ENCODE measurements at places on chromosomes 12 and 14. TPM values are rescaled to one million over a fixed set of nuclear protein-coding genes. Genes with fewer than 3 reads are reported as not detected.

GRCh38 chr12:95736631-95737030 is 53.9 kb downstream of the NTN4 start:
- no peak for DNase-seq

DNA sequence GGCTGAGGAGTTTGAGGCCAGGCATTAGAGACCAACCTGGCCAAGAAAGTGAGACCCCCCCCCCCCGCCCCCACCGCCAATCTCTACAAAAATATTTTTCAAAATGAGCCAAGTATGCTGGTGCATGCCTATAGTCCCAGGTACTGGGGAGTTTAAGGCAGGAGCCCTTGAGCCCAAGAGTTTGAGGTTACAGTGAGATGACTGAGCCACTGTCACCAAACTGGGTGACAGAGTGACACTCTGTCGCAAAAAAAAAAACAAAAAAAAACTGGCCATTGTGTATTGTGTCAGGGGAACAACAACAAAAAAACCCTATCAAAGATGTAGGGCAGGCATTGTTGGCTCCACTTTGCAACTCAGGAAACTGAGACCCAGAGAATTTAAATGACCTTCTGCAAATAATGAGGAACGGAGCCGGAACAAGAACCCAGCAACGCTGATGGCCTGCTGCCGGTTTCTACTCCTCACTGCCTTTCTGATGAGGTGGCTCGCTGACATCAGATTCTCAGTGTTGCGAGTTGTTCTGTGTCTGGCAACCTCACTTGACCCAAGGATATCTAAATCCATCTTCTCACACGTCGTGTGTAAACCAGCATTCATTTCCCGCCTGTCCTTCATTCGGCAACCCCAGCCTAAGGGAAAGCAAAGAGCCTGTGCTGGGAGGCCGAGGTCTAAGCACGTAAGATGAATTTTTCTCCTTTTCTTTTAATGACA is 195.2 kb upstream of the CRY1 start:
- no peak for DNase-seq

DNA sequence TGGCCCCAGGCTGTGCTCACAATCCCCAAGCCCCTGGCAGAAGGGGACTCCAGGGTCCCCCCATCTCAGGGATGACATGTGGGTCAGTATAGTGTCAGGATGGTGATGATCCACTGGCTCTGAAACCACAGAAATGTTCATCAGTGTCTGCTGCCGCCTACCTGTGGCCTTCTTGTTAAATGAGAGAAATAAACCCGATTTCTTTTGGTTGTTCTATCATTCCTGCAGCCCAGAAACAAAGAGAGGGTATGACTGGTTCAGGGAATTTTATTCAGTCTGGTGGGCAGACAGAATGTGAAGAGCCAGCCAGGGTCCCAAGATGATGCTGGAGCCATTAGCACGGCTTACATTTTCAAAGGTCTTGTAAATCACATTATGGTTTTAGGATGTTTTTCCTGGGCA is 86.6 kb downstream of the CRADD start:
- no peak for DNase-seq

- no peak for DNase-seq
Measured at GRCh38 chr12:50397117-50397650, 775 bp upstream of the FAM186A start.

DNA sequence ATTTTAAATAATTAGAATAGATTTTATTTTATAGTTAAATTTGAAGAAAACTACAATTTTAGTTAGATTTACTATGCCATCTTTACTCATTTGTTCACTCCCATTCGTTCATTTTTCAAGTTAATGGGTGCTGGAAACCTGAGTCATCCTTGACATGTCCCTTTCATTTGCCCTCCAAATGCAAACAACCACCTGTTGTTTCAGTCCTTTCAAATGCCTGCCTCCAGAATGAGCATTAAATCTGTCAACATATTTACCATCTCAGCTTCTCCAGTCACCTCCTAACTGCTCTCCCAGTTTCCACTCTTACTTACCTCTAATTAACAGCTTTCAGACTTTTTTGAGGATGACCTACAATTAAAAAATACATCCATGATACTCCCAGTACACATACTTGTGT is 375.5 kb downstream of the RAD51B start:
- DNase-seq = no peak

- no peak for DNase-seq
Measured at GRCh38 chr14:56805992-56806727, 4.1 kb downstream of the OTX2 start.

GRCh38 chr14:53929871-53930715 is 26.5 kb downstream of the BMP4 start:
- no peak for DNase-seq

- DNase-seq = no peak
Measured at GRCh38 chr14:101255765-101256125, 305.6 kb upstream of the DIO3 start.

- no peak for DNase-seq
Measured at GRCh38 chr14:57171903-57172302, 96.8 kb downstream of the EXOC5 start.

DNA sequence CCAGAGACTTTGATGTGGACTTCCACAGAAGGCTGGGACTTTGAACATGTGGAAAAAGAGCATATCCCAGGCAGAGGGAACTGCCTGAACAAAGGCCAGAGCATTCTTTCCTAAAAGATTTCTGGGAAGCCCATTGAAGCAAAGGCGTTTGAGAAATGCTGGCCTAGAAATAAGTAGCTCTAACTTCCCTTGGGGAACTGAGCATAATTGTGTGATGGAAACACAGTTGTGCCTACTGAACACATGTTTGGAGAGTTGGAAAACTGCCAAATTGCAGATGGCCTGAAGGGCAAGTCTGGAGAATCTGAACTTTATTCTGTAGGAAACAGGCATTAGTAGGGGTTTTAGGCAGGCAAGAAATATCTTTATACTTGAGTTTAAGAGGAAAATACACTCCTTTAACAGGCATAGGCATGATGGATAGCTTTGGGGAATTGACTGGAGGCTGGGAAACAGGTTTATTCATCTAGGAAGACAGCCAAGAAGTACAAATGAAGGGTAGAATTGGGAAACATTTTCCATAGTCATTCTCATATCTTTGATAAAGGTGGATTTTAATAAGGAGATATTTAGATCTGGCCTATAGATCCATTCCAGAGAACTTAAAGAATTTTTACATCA is 134.1 kb downstream of the TPH2 start:
- DNase-seq = peak; percentile 83

DNA sequence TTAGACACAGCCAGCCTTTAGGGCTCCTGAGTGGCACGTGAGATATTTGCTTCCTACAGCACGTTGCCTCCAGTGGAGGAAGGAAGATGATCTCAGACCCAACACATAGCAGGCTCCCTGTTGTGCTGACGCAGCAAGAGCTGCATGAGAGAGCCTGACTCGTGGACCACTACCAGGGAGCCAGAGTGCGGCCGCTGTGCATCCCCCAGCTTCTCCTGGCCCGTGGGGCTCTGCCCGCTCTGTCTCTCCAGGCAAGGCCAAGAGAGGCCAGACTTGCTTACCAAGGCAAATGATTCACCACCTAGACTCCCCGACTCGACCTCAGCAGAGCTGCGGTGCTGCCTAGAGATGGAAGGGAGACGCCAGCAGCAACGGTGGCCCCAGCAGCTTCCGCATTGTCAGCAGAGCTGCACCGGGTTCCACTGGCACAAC is 37.5 kb downstream of the MAP3K9 start:
- no peak for DNase-seq

- DNase-seq = no peak
Measured at GRCh38 chr12:93970900-93971688, 177.3 kb upstream of the PLXNC1 start.

DNA sequence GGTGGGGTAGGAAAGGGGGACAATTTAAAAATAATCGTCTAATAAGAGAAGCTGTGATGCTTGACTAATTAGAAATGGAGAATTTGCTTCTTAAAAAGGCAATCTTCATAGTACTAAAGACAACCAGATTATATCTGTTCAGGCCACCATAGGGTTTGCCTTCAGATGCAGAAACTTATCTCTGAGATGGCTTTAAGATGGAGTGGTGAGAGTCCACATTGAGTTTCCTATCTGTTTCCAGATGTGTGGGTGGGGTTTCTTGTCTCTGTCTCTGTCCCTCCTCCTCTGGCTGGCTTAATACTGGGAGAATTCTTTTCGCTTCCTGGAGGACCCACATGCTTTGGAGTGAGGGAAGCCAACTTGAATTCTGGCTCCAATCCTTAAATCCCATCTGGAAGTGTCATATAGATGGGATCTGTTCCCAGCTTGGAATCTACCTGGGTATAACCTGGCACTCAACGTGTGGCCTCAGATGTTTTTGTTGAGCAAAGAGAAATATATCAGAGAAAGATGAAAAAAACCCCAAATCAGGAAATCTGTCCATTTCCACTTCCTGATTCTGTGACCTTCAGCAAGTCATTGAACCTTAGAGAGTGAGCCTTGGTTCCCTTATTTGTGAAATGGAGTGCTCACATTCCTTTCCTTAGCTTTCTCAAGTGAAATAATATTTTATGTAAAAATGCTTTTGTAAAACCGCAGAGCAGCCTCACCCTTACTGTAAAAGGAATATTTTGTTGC is 66.4 kb downstream of the CHST11 start:
- DNase-seq = peak; percentile 28

DNA sequence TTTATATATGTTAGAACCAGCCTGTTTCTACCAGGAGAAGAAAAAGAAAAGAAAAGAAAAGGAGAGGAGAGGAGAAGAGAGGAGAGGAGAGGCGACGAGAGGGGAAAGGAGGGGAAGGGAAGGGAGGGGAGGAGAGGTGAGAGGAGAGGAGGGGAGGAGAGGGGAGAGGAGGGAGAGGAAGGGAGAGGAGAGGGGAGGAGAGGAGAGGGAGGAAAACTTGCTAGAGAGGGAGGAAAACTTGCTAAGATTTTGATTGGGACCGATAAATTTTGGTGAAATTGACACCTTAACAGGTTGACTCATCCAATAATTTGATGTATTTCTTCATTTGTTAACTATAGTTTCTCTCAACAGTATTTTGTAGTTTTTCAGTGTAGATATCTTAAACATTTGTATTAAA is 164.0 kb upstream of the SYT1 start:
- no peak for DNase-seq

DNA sequence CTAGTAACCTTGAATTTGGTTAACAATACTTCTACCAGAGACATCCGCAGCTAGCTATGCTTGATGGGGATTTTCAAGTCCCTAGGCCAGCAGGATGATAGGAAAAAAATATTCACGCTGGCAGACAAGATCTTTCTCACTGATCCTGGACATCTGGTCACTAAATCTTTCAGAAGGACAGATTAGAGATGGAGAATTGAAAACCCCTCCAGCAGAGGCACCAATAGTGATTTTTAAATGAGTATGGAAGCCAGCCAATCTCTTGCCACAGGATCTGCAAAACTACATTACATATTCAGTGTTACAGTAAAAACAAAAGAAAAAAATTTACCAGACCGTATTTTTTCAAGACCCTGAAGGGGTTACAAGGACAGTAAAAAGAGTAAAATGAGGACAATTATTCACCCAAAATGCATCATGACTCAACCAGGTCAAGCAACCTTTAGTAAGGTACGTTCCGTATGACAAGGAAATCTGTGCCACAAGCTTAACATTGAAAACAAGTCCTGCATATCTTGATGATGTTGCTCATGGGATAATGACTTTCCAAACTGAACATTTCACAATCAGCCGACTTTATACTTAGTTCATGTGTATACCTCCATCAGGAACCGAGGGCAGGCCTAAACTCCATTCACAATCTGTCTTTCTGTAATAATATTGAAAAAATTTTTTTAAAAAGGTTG is 239.5 kb downstream of the GXYLT1 start:
- DNase-seq = no peak

The JPH4 gene
- 0.39 TPM for total RNA-seq

The TRPV4 gene
- 4.2 TPM for total RNA-seq

The ADCY6 gene
- 34.8 TPM for total RNA-seq

The MIA2 gene
- total RNA-seq = 19.9 TPM

The NTN4 gene
- total RNA-seq = 9.4 TPM

The KRT79 gene
- total RNA-seq = 68.7 TPM

The SLC24A4 gene
- 0.49 TPM for total RNA-seq

All from skin of body (tissue), 3 donors.